Activated gamma-delta T cell (primary cell): ENCODE measurements at places on chromosomes 2 and 18.

- no peak for DNase-seq
Observed at GRCh38 chr18:35051641-35052377, 10.6 kb downstream of the MAPRE2 start.

- DNase-seq: no peak
Observed at GRCh38 chr2:134671513-134671912, 47.3 kb downstream of the TMEM163 start.

GRCh38 chr2:173064151-173064805 lies 11.4 kb upstream of the MAP3K20 start:
- DNase-seq: no peak

DNA sequence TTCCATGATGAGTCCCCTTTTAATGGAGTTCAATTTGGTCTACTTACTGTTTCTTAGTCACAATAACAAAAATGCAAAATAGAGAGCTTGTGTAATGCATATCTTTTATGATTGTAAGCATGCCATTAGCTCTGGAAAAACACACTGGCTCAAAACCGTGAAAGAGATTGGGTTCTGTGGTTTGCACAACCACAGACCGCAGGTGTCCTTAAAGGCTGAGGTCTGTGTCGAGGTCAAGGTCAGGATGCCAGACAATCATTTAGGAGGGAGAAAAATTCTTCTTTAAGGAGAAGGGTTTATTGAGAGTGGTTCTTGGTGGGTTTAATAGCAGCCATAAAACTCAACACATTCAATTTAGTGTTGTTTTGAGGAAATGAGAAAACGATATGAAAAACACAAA lies 487.2 kb downstream of the GALR1 start:
- DNase-seq: no peak

GRCh38 chr2:32108111-32108510 lies 44.8 kb downstream of the SPAST start:
- DNase-seq: no peak

GRCh38 chr2:178498137-178498536 lies 17.9 kb downstream of the PLEKHA3 start:
- DNase-seq: no peak

- DNase-seq: no peak
Observed at GRCh38 chr2:172047566-172048507, 37.5 kb upstream of the DLX1 start.

DNA sequence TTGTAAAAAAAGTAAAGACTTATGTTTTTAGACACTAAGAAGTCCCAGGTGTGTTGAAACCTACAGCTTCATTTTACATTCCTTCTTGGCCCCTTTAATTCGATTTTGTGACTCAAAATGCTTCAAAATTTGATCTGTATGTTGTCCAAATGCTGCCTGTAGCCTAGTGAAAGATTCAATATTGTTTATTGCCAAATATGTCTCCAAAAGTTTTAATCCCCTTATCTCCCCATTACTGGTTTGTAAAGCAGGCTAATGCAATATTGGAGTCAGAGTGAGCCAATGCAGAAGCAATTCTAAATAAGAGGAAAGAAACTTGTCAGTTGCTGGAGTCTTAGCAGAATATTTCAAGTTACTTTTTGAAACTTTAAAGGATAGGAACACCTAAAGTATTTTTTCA lies 287.0 kb upstream of the ZC3H15 start:
- no peak for DNase-seq

GRCh38 chr2:204505946-204506345 lies 39.3 kb upstream of the PARD3B start:
- DNase-seq: no peak

- DNase-seq: no peak
Observed at GRCh38 chr2:85481818-85482777, 56.9 kb upstream of the MAT2A start.

DNA sequence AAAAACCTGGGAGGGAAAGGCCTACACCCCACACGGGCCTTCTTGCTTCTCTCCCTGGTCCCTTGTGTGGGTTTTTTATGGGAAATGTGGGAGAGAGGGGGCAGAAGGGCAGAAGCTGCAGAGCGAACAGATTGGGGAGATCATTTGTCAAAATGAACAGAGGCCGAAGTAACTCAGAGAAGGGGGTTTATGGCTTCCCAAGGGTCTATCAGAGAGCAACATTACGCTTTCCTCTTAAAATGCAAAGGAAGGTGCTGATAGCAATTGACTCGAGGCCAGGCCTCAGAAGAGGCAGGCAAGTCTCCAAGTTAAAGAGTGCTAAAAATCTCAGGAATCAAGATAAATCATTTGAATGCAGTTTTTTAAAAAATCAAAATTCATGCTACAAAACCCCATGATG lies 101.5 kb downstream of the SGPP2 start:
- DNase-seq: no peak

DNA sequence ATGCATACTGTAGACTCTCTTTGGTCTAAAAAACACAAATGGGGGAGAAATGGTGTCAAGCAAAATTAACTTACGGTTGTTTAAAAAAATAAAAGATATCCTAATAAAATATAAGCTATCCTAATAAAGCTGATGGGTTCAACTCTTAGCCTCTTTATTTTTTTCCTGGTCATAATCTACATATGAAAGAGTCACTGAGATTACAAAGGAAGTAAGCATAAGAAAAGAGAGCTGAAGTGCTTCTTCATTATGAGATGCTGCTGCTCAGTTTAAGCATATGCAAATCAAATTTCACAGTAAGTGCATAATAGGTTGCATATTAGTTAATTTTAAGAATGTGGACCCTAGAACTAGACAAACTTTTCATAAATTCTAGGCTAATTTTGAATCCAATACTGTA lies 59.9 kb upstream of the DNER start:
- DNase-seq: no peak

DNA sequence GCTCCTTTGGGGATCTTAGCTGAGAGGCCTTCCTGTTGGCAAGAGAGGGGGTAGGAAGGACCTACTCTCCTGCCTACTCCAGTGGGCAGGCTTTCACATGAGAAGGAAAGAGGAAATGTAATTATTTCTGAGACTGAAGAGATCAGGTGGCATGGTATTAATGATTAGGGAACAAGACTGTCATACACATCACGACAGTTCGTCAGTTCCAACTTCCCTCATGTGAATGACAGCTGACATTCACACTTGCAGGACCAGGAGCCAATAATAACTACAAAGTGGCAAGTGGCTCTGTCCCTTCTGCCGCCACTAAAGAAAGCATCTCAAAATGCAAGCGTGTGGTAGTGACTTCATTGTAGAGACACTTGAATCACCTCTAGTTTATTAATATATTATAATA lies 90.0 kb downstream of the ZCCHC2 start:
- no peak for DNase-seq

DNA sequence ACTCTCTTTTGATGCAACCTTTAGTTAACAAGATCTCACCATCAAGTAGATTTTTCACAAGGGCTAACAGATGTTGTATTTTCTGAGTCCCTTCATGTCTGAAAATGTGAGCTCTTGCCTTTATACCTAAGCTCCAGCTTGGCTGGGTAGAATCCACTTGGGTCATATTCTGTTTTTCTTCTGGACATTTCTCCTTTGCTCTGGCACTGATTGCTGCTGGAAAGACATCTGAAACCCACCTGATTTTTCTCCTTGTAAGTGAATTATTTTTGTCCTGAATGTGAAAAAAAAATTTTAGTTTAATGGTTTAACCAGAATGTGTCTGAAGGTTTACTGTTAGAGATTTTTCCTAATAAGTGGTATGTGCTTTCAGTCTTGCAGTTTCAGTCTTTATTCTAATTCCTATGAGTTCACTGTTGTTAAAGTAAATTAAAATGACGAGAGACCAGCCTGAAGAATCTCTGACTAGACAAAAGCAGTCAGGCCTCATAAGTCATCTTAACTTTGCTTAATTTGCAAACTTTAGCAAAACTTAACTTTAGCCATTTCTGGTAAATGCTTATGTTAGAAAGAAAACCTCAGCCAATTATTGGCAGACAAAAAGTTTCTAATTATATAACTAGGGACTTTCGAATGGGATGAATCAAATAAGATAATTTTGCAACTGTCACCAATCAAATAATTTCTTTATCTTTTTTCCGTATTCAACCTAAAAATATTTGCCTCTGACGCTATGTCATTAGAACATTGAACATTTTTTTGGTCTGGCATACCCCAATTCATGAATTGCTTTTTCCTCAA lies 70.8 kb downstream of the ACAA2 start:
- no peak for DNase-seq

GRCh38 chr2:50469784-50470183 lies 562.1 kb downstream of the NRXN1 start:
- no peak for DNase-seq

DNA sequence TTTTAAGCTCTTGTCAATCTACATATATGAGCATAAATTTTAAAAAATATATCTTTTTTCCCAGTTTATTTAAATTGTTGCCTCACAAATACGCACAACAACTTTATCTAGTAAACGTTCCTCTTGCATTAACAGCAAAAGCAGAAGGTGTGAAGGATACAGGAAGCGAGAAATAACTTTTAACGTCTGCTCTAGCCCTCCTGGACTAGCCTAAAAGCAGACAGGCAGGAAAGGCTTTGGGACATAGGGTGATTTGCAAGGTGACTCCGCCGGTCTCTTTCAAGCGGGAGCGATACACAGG lies 434 bp upstream of the DUSP19 start:
- no peak for DNase-seq

GRCh38 chr2:9813312-9814128 lies 29.8 kb upstream of the TAF1B start:
- DNase-seq: peak; percentile 24

- no peak for DNase-seq
Observed at GRCh38 chr18:36514778-36515177, 217.3 kb downstream of the FHOD3 start.

DNA sequence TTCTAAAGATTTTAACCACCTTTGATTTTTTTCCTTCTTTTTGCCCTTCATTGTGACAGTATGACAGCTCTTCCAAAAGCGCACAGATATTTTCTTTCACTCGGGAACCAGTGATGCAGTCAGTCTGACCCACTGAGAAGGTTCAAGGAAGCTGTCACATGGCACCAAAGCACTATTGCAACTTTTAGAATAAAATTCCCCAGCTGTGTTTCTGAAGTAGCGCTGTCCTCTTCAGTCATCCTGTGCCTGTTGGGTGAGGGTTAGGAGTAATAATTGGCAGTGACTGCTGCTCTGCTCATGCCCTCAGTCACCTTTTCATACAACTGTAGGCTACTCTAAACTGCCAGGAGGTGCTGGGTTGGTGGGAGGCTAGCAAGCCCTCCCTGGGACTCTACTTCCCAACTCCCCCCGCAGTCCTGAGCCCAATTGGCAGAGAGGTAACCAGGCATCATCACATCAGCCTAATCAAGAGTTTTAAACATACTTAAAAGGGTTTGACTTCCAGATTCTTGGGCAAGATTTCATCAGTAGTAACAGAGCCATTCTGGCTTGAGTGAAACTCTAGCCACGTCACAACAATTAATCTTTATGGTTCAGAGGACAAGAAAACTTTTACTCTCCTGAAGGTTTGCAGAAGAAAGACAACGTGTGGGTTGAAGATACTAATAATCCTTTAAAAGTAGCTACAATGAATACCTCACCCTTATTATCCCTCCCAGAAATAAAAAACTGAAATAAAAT lies 473.3 kb downstream of the FBXO15 start:
- no peak for DNase-seq

GRCh38 chr18:23225503-23225902 lies 90.2 kb downstream of the CABLES1 start:
- DNase-seq: no peak

GRCh38 chr2:238711346-238711745 lies 136.5 kb upstream of the TWIST2 start:
- DNase-seq: no peak

DNA sequence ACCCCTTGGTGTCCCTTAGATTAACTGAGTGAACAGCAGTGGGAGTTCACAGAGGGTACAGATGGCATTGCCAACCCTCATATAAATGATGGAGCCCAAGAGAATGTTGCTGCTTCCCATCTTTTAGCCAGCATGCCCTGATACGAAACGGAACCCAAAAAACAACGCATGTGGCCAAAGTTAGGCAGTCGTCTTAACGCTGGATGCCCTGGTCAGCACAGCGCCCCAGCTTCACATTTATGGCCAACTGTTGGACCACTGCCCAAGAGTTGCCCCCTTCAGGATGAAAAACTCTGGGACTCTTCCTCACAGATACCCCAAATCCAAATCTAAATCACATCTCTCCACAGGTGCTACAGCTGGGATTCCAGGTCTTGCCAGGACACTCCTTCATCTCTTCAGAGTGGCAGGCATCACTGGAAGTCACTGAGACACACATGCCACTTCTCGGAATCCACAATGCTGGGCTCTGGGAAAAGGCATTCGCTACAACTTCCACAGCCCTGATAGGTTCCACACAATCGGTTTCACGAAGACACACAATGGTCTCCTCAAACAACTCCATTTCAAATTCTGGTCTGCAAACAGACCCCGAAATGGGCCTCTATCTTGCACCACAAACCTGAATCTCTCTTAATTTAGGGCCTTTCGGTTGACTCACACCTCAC lies 44.6 kb downstream of the LONRF2 start:
- DNase-seq: no peak

- no peak for DNase-seq
Observed at GRCh38 chr2:150911766-150912280, 349.8 kb downstream of the RBM43 start.

GRCh38 chr2:209471037-209471436 lies 47.2 kb downstream of the MAP2 start:
- DNase-seq: no peak

DNA sequence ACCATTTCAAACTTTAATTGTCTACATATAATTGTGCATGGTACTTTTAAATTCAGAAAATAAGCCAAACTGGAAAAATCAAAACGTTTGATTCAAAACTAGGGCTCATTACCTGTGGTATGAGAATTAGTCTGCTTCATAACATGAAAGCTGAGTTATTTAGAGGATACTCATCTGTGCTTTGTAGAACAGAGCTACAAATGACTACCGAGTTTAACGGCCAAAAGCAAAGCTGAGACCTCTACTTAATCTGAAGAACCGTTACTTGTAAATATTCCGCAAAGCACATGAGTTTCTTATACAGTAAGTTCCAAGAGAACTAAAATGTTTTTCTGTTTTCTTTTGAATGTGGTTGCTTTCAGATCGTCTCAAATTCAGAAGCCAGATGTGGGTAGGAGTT lies 123.7 kb upstream of the SMAD7 start:
- DNase-seq: no peak

DNA sequence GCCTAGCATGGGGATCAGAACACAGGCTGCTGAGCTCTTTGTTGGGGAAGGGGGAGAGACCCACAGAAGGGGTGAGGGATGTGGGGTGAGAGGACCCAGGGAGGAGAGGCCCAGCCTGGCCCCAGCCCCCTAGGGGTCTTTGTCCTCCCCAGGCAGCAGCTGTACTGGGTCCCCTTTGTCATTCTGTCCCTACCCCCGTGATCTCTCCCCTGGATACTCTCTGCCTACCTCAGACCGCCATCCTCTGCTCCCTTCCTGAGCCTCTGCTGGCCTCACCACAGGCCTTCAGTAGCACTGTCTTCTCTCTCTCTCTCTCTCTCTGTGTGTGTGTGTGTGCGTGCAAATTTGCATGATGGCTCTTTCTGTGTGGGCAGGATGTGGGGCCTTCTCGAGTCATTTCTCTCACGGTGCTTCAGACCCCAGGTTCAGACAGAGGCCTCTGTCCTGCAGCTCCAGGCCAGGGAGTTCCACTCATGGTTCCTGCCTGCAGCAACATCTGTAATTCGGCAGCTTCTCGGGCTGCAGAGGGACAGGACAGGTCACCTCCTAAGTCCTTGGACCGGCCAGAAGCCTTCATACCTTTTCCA lies 1.4 kb downstream of the PSD4 start:
- DNase-seq: no peak

GRCh38 chr2:47899915-47900816 lies 6.1 kb downstream of the FBXO11 start:
- DNase-seq: no peak
